ENCODE measurements at places on chromosomes 16 and 17.

- DNase-seq: peak; percentile 80
Observed at GRCh38 chr17:75704963-75705875, 16.0 kb upstream of the ITGB4 start.

DNA sequence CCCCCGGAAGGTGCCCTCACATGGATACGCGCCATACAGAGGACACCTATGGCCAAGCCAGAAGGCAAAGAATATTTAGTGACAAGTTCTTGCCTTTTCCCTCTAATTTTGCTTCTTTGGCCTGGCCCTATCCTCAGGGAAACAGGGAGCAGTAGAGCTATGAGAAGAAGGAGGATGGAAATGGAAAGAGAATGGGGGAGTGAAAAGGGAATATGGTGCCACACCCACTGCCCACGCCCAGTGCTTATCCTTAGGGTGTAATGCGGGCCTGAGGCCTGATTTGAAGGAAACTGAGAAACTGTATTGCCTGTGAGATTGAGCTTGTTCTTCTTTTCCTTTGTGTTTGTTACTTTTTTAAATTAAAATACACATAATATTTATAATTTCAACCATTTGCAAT is 255.1 kb downstream of the HS3ST3A1 start:
- no peak for DNase-seq

- DNase-seq: no peak
Observed at GRCh38 chr17:17445925-17446665, 30.7 kb upstream of the MED9 start.

DNA sequence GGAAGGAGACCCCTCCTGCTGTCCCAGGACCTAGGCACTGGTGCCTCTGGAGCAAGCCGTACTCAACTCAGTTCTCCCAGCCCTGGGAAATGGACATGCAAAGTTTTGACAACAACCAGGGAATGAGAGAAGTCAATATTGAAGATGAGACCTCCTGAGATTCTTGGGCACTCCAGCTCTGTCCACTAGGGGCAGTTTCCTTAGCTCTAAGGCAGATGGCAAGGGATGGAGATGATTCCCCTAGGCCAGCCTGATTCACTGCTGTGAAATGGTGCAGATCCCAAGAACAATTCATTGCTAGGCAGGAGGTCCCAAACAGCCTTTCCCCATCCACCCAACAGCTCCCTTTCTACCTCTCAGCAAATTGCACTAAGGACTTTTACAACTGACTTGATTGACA is 20.5 kb upstream of the SDR42E2 start:
- no peak for DNase-seq

DNA sequence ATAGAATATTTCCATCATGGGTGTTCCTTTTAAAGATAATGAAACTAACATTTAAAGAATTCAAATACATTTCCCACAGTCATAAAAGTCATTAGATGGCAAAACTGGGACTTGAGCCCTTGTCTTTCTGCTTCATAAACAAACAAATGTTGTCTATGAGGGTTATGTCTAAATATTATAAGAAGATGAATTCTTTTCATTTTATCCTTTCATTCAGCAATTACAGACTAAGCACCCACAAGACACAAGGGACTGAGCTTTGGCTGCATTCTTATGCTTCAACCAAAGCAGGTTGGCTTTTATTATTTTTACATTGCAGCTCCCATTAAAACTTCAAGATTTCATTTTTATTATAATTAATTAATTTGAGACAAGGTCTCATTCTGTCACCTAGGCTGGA is 14.9 kb downstream of the SARM1 start:
- no peak for DNase-seq

GRCh38 chr17:78016852-78017251 is 58.3 kb downstream of the TNRC6C start:
- DNase-seq: no peak

DNA sequence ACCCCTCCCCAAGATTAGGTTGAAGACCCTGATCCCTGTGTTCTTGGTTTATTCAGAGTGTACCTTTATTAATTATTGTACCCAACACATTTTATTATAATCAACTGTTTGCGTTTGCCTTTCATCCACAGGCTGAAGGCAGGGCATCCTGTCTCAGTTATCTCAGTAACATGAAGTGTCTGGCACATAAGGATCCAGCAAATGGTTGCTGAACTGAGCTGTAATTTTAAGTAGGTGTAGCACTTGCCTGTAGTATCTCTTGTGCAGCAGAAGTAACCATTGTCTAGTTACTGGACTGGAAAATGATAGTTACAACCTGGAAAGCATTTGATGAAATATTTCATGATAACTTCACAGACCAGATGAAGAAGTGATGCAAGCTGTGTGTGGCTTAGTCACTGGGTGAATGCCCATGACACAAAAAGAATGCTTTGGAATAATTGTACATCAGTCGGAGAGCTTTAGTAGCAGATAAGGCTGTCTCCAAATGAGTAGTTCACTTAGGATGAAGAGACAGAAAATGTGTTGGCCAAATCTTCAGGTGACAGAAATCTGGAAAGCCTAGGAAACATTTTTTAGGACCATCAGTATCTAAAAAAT is 56.6 kb downstream of the ESRP2 start:
- no peak for DNase-seq

DNA sequence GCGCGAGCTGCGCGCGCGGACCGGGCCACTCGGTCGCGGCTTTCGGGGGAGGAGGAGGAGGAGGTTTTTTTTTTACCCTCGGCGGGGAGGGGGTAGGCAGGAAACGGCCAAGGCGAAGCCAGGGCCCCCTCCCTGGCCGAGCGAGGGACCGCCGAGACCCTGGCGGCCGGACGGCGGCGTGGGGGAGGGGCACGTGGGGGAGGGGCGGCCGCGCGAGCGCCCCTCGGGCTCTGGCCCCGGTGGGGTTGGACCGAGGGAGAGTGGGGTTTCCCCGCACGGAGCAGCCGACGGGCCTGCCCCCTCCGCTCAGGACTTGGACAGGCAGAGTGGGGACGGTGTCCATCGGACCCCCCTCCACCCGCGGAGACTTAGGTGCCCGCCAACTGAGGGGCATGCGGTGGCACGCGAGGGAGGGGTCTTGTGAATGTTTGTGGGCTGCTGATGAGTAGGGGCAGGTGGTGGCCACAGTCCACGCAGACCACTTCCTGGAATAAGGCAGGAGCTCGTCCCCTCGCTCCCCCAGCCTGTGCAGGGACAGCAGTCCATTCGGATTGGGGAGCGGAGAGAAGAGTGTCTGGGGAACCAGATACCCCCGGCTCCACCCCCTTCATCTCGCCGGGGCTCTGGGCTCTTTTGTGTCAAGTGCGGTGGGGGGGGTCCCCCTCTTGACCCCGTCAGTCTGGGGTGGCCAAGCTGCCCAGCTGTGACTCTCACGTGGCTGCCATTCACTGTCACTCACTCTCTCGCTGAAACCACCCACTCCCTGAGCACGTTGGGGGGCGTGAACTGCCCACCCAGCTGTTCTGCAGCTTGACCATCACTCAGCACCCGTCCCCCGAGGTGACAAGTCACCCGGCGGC is 3.0 kb upstream of the CHD3 start:
- DNase-seq: peak; percentile 82

- DNase-seq: no peak
Observed at GRCh38 chr17:49401971-49402611, 12.6 kb downstream of the PHB1 start.

DNA sequence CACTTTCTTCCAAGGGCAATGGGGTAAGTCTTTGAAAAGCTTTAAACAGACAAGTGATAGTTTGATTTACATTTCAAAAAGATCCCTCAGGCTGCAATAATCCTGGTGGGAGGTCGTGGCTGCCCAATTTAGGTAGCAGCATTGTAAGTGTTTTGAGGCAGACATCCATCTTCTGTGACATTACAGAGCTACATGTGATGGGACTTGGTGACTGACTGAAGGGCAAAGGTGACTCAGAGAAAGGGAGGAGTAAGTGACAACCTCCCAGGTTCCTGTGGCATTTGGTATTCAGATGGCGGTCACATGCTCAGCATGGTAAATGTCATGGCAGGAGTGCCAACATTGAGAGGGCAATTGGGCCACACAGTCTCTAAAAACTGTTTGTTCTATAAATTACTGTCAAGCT is 26.5 kb downstream of the STAT3 start:
- no peak for DNase-seq

GRCh38 chr16:30066761-30067583 is 1.4 kb downstream of the ALDOA start:
- no peak for DNase-seq

DNA sequence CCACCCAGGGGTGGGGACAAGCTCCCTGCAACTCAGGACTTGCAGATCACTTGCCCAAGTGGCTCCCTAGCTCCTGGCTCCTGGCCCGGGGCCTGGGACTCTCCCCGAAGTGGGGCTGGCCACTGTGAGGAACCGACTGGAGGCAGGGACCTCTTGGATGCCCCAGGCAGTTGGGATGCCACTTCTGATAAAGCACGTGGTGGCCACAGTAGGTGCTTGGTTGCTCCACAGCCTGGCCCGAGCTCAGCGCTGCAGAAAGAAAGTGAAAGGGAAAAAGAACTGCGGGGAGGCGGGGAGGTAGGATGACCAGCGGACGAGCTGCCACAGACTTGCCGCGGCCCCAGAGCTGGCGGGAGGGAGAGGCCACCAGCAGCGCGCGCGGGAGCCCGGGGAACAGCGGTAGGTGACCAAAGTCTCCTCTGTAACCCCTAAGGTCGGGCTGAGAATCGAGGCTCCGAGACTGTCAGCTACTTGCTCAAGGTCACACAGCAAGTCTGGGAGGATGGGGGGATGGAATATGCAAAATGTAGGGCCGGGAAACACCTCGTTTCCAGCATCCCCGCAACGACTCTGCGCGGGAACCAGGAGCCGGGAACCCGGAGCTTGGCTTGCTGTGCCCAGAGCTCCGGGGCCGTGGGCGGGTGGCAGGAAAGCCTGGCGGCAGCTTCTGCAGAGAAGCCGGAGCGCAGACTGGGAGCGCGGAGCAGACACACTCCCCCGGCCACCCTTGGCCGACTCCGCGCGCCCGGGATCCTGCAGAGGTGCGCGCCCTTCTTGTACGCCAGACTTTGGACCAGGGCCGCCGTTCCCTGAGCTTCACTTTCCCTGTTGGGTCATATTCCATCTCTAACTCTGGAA is 1.9 kb downstream of the CIITA start:
- peak; percentile 87 for DNase-seq

- no peak for DNase-seq
Observed at GRCh38 chr17:42192189-42193126, 1.8 kb downstream of the GHDC start.

GRCh38 chr17:8015957-8016631 is 13.7 kb downstream of the GUCY2D start:
- DNase-seq: no peak
